ENCODE measurements at places on chromosomes 16 and 17. TPM values are rescaled to one million over a fixed set of nuclear protein-coding genes. Genes with fewer than 3 reads are reported as not detected.

Gene YBX2
- total RNA-seq, result 61.3 TPM

Gene OR3A3
- not detected for total RNA-seq

Gene CES4A
- total RNA-seq, result 24.7 TPM

Gene SNAI3
- total RNA-seq, result not detected

Gene RAB37
- total RNA-seq, result 5.4 TPM

Gene ZG16
- 73.4 TPM for total RNA-seq

Gene MATCAP1
- total RNA-seq, result 27.6 TPM

Gene CA4
- total RNA-seq, result 359 TPM

Gene CHRNE
- 0.32 TPM for total RNA-seq

Gene NPIPB9
- not detected for total RNA-seq

DNA sequence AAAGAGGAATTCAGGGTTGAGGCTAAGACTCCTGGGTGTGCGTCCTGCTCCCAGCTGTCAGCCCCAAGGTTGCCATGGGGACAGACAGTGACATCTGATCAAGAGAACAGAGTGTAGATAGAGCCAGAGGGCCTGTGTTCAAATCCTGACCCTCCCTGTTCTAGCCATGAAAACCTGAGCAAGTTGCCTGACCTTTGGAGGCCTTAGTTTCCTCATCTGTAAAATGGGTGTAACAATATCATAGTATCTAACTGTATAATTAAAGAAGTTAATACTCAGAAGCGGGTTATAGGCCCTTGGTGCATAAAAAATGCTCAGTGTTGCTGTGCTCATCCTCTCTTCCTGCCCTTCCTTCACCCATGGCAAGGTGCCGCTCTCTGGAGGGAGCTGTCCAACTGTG lies 28.7 kb upstream of the FOXF1 start:
- no peak for DNase-seq

GRCh38 chr17:19546289-19547065 lies 12.8 kb downstream of the SLC47A1 start:
- peak; percentile 55 for DNase-seq

GRCh38 chr17:42778570-42778969 lies 1.8 kb upstream of the WNK4 start:
- no peak for DNase-seq

- peak; percentile 71 for DNase-seq
Observed at GRCh38 chr16:4846503-4846900, 586 bp downstream of the GLYR1 start.

- no peak for DNase-seq
Observed at GRCh38 chr16:90043526-90043925, 24.3 kb upstream of the DBNDD1 start.

DNA sequence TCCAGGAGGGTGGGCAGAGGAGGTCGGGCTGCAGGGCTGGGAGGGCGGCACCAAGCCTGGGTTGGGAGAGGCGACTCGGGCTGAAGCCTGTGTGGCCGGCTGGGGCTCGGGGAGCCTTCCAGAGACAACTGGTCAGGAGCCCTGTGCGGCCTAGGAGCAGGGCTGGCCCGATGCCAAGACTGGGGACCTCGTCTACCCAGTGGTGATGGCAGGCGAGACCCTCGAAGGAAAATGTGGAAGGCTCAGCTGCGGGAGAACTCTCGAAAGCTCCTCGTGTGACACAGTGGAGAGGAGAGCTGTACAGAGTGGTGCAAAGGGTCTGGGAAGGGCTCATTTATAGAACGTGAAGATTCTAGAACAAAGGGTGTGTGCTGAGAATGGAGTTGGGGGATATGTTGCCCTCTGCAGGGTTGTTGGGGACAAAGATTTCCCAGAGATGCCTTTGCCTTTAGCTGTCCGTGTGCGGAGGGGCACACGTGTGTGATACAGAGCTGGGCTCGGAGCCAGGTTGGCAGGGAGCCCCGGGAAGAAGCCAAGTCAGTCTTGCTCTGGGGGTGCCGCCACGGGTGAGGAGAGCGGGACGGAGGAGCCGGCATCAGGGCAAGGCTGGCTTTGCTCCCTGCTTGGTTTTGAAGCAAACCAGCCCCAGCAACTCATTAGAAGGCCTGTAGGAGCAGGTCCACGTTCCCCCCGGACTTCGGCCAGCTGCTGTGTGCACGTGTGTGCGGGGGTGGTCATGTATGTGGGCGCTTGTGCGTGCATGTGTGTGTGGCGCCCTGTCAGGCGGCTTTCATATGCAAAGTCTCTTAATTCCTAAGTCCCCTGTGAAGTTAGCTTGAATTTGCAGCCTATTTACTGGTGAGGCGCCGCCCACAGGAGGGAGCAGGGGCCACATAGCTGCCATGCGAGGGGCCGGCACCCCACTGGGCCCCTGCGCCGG lies 132.4 kb upstream of the CHMP6 start:
- peak; percentile 61 for DNase-seq

- DNase-seq, result no peak
Observed at GRCh38 chr17:19718613-19719354, 2.4 kb upstream of the SLC47A2 start.

GRCh38 chr17:8275421-8276290 lies 12.8 kb upstream of the RANGRF start:
- DNase-seq, result no peak

GRCh38 chr17:50297407-50297865 lies 23.2 kb downstream of the TMEM92 start:
- DNase-seq, result peak; percentile 83

- DNase-seq, result peak; percentile 38
Observed at GRCh38 chr17:17200831-17201230, 5.3 kb downstream of the PLD6 start.

GRCh38 chr17:37642681-37643080 lies 565 bp downstream of the DDX52 start:
- no peak for DNase-seq

DNA sequence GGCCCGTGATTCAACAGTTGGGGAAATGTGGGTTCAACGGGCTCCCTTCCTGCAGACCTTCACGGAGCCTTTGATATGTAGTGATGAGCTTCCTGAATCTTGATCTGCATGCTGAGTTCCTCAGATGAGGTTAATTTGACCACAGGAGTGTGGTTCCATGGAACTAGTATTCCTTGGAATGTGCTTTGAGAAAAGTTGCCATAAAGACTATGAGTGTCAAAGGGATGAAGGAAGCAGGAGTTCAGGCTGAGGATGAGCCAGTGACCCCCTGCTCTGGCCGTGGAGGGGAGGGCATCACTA lies 229.2 kb downstream of the MSI2 start:
- no peak for DNase-seq

DNA sequence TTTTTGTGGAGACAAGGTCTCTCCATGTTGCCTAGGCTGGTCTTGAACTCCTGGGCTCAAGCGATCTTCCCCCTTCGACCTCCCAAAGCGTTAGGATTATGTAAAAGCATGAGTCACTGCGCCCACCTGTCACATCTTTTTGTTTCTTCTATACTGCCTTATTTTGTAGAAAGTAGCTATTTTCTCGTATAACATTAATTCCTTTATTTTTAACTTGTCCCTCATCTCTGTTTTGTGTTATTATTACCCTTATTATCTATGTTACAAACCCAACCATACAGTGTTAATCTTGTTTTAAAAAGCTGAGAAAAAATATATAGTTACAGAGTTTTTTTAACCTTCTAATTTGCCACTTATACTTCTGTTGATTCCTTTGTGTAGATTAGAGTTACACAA lies 1.4 kb upstream of the TXNDC11 start:
- DNase-seq, result no peak

- DNase-seq, result no peak
Observed at GRCh38 chr17:21512307-21513011, 136.3 kb downstream of the KCNJ12 start.

DNA sequence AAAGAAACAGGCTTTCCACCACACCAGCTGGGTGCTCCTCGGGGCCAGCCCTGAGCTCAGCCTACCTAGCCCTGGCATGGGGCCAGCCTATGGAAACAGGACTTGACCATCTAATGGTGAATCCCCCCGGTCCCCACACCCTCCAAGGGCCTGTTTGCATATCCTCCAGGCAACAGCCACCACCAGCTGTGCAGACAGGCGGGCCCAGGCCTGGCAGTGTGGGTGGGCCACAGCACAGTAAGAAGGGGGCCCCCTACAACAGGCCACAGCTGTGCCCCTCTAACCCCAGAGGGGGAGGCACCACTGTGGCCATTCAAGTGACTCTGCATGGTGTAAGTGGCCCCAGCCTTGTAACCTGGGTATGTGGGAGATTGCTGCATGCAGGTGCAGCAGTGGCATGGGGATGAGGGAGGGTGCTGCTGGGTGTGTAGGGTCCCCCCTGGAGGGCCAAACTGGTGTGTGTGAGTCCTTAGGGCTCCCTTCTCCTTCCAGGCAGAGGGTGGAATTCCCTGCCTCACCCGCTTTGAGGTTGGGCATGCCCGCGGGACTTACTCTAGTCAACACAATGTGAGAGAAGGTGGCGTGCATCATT lies 148.2 kb downstream of the C16orf78 start:
- DNase-seq, result no peak

GRCh38 chr17:30378241-30378824 lies 394 bp upstream of the CPD start:
- peak; percentile 38 for DNase-seq

DNA sequence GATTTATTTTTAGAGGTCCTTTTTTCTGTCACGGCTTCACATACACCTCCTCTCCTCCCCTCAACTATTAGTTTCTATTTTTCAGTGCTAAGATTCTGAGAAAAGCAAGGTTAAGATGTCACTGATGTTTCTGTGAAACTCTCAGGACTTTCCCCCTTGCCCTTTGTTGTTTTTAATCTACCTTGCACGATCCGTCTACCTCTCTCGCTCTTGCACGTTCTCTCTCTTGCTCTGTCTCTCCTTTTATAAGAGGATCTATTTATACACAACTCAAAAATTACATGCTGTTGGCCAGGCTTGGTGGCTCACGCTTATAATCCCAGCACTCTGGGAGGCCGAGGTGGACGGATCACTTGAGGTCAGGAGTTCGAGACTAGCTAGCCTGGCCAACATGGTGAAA lies 43.6 kb downstream of the RPA1 start:
- DNase-seq, result no peak

DNA sequence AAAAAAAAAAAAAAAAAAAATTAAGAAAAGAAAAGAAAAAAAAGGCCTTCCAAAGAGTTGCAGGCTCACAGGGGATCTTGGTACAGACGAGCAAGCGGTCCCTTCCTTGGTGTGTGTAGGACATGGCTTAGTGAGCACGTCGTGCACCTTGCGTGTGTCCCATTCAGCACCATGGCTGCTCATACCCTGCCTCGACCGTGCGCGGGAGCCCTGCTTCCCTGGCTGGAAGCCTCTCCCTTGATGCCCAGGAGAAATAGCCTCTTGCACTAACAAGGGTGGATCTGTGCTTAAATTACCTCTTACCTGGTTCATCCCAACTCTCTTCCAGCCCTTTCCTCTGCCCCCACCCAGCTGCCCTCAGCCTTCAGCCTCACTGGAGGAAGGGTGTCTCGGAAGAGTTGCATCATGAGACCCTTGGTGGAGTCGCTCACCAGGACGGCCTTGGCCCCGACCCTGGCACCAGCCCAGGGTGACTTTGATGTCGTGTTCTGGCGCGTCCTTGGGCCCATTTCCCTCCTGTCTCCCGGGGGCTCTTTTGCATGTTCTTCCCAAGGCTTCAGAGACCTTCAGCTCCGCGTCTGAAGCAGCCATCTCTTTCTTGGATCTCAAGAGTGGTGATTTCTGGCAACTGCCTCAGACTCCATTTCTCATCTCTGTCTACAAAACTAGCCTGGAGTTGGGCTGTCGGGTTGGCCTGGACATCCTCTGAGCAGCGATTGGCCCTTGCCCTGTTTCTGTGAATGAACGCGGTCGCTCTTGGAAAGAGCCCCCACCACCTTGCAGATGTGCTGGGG lies 127.2 kb downstream of the CMIP start:
- DNase-seq, result no peak

GRCh38 chr17:54867634-54868033 lies 33.0 kb upstream of the TOM1L1 start:
- no peak for DNase-seq

DNA sequence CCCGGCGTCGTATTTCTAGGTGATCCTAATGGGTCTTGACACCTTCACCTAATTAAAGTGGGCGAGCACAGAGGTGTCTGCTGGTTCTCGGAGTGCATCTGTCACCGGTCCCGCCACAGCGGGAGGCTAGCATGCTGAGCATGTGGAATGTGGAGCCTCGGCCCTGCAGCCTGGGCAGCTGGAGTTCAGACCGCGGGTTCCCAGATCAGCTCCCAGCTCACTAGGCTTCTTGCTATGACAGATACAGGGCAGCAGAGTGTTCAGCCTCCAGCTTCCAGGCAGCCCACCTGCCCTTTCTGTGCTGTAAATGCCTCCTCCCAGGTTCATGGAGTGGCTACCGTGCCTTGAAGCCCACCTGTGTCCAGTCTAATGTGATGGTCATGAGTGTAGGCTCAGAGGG lies 166.7 kb downstream of the CPPED1 start:
- DNase-seq, result no peak

DNA sequence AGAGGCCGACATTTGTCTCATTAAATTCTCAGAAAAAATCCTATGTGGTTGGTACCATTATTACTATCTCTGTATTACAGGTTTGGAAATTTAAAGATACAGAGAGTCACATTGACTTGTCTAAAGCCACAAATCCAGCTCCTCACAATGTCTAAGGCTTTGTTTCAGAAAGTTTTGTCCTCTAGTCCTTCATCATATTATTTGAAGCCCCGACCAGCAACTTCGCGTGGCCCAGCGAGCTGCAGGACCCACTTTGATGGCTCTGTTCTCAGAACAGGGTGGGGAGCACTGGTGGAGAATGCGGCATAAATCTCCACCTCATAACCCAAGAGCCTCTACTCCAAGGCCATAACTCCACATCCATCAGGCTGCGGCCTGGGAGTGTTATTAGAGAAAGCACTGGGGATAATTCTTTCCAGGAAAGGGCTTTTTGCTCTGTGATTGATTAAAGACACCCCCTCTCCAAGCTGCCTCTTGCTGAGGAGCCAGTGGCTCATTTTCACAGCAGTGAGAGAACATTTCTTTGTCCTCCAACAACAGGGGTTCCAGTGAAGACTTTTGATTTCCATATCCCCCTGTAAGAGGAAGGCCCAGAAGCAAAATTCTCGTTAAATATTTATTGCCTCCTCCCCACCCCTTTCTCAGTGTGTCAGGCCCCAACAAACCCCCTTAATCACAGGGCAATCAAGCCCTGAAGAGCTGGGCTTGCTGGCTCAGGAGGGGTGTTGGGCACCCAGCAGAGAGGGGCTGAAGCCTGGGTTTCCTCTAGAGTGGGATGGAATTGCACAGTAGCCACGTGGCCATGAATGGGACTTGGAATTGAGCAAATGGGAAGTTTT lies 113.7 kb upstream of the CDH11 start:
- DNase-seq, result no peak

- DNase-seq, result no peak
Observed at GRCh38 chr17:10238661-10239060, 40.3 kb upstream of the GAS7 start.

- peak; percentile 43 for DNase-seq
Observed at GRCh38 chr17:35449371-35449931, 885 bp upstream of the SLFN13 start.

Data from transverse colon (tissue), 4 donors.